ENCODE measurements at places on chromosomes 2 and 18.

GRCh38 chr2:15711126-15711860 is 119.6 kb downstream of the DDX1 start:
- DNase-seq: no peak

DNA sequence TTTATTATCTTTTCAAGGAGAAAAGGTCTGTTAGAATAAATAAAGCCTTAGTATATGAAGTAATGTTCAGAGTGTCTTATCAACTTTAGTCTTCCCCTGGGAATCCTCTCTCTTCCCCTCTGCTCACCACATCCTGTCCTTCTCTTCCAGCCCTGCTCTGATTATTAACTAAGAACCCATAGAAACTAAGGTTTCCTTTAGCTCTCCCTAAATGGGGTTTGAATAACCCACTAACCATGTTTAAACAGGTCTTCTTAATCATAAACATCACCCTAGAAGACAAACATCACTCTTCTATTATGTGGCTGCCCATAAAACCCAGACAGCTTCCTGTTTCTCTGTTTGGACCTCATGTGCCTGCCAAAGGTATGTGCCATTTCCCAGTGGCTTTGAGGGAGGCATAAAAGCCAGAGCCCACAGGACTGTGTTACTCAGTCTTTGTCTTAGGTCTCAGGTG is 50.1 kb downstream of the SLC14A1 start:
- no peak for DNase-seq

GRCh38 chr2:226891780-226892590 is 56.1 kb downstream of the RHBDD1 start:
- no peak for DNase-seq

- no peak for DNase-seq
Measured at GRCh38 chr2:10145519-10146357, 23.2 kb downstream of the RRM2 start.

GRCh38 chr2:170161516-170162270 is 16.3 kb upstream of the MYO3B start:
- no peak for DNase-seq

Measured in femur (tissue), 1 donor.